Activated naive CD4-positive, alpha-beta T cell treated with anti-CD3 and anti-CD28 coated beads, Interleukin-2, amount 50 U/mL, for 16 hours (primary cell): ENCODE measurements at places on chromosomes 13 and 19.

GRCh38 chr13:98041081-98041820, 87.8 kb downstream of the IPO5 start:
- no peak for DNase-seq

DNA sequence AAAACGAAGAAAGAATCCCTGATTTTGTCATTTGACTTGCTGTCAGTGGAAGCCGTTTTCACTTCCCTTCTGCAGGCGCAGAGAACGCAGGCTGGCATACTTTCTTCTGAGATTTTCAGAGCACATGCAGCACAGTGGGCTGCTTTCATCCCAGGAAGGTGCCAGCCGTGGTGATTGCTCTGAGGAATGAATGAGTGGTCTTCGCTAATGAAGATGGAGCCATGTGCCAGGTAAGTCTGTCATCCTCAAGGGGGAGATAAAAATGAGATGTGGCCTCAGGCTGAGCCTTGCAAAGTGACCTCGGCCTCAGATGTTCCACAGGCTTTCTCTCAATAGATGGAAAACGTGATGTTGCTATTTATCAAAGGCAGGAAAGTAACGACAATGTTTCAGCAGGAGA, 94.6 kb upstream of the FARP1 start:
- no peak for DNase-seq

GRCh38 chr13:32316501-32316900, 1.2 kb downstream of the BRCA2 start:
- no peak for DNase-seq

GRCh38 chr13:99816321-99816720, 155.2 kb downstream of the ZIC5 start:
- DNase-seq = no peak

DNA sequence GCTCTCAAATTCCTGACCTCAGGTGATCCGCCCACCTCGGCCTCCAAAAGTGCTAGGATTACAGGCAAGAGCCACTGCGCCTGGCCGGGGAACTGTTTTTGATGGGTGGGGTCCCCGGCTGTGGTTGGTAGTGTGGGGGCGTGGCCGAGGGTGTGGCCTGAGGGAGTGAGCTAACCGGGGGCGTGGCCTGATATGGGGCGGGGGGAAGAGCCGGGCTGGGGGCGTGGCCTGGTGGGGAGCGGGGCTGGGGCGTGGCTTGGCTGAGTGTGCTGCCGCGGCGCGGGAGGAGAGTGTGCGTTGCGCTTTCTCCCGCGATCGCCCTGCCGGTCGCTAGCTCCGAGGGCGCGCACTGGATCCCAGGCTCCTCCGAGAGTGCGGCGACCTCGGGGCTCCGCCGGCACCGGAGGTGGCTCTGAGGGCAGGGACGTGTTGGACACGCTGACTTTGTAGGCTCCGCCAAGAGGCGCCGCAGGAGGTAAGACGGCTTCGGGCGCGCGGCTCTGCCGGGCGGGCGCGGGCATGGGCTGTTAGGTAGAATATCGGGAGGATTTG, at the start of gene SPATA13:
Gene SPATA13, plus strand, starts transcription at position 263 of the 552 bp plus-strand sequence. CDS start 62,210 bp downstream, outside the sequence.
- DNase-seq = peak; percentile 93

DNA sequence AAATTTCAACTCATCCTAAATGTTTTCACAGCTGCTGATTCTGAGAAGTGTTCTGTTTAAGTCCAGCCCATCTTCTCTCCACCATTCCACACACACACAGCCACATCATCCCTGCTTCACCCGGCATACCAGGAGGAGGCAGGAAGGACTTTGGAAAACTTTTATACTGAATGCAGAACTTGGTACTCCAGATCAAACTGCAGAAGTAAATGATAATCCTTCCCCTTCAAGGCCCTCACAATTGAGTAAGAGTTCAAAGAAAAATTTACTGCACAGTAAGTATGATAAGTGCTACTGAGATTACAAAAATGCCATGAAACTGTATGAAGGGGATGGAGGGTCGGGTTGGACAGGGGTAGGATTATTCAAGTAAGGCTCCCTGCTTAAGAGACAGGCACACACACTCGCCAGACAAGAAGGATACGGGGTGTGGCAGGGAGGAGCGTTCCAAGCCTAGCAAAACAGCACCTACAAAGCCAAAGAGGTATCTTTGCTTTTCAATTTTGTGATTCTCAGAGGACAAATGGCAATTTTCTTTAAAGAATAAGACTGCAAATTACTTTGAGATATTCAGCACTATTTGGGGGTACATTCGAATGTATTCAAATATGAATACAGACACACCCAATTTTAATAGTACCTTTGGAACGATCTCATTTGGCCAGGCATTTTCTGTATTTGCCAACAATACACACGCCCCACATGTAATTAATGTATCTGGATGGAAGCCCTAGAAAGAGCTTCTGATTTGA, 2.5 kb downstream of the USP12 start:
- no peak for DNase-seq

DNA sequence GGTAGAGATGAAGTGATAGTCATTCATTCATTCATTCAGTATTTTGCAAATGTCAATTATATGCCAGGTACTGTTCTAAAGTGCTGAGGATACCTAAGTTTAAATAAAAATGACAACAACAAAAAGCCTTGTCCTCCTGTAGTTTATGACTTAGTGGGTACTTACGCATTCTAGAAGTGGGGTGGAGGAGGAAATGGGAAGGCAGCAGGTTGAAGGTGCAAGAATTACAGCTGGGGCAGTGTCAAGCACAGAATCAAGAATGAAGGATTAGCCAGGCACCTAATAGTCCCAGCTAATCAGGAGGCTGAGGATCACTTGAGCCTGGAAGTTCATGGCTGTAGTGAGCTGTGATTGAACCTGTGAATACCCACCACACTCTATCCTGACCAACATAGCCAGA, 90.7 kb upstream of the STARD13 start:
- no peak for DNase-seq

DNA sequence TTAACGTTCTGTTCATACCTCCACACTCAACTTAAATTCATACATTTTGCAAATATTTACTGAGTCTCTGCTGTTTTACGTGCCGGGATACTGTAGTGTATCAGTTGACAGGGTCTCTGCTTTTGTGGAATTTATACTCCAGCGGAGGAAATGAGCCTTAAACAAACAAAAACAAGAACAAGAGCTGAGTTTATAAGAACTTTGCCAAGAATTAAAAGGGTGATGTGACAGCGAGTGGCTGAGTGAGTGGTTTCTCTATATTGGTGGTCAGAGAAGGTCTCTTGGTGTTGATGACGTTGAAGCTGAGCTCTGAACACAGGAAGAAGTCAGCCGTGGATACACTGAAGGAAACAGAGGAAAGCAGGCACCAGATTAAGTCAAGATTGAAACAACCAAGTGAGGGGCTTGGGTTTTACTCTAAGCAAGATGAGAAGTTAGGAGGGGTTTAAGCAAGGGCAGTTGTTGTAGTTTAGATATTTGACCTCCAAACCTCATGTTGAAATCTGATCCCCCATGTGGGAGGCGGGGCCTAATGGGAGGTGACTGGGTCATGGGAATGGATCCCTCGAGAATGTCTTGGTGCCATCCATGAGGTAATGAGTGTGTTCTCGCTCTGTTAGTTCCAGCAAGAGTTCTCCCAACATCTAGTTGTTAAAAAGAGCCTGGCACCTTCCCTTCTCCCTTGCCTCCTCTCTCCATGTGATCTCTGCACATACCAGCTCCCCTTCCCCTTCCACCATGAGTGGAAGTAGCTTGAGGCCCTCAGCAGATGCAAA, 248.3 kb downstream of the DCLK1 start:
- no peak for DNase-seq

DNA sequence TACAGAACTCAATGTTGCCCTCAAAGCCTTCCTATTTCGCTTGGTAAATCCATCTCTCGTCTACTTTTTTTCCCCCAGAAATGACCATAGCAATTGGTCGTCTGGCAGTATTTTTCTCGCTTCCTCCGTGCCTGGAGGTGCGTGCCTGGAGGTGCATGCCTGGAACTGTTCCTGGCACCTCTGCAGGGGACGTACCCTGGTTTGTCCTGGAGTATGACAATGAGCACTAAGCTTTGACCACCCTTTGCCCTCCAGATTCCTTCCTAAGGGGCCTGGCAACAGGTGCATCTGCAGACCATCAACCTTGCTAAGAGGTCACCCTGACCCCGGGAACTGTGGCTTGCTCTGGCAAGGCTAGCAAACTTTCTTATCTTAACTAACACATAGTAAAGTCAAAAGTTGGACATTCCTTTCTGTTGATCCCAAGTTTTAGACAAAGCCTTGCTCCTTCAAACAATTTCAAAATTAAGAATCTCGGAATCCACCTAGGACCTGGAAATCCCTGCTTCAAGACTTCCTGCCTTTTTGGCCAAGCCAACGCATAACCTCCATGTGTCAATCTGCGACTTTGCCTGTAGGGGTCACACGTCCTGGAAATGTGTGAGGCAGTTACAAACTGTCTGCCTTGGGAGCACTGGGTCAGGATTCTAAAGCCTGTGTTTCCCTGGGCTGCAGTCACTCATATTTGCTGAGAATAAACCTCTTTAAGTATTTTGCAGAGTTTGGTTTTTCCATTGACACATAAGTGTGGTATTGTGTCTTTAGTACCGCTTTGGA, 28.8 kb upstream of the TUBGCP3 start:
- no peak for DNase-seq

DNA sequence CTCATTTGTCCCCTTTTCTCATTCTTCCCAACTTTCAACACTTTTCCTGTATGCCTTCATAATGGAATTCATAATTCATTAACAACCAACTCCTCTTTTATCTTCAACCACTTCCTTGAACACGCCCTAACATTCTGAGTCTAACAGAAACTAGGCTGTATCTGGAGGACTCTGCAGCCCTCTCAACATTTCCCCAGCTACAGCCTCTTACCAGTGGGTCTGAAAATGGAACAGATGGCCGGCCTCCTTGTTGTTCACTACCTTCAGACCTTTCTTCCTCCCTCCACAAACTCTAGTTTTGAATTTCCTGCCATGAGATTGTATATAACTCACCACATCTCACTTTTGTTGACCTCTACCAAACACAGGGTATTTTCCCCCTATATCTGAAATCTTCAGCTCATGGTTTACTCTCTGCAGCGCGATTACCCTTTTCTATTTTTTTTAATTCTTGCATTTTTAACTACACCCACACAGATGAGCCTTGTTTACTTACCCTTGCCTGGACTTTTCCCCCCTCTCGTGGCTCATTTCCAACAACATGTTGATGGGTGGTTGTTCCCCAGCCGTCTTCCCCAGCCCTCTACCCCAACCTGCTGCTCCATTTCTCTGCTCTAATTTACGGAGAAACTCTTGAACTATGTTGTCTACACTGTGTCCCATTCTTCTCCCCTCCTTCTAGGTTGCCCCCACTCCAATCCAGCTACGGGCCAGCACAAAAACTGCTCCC, 846 bp downstream of the ZNF790 start:
- DNase-seq = no peak

DNA sequence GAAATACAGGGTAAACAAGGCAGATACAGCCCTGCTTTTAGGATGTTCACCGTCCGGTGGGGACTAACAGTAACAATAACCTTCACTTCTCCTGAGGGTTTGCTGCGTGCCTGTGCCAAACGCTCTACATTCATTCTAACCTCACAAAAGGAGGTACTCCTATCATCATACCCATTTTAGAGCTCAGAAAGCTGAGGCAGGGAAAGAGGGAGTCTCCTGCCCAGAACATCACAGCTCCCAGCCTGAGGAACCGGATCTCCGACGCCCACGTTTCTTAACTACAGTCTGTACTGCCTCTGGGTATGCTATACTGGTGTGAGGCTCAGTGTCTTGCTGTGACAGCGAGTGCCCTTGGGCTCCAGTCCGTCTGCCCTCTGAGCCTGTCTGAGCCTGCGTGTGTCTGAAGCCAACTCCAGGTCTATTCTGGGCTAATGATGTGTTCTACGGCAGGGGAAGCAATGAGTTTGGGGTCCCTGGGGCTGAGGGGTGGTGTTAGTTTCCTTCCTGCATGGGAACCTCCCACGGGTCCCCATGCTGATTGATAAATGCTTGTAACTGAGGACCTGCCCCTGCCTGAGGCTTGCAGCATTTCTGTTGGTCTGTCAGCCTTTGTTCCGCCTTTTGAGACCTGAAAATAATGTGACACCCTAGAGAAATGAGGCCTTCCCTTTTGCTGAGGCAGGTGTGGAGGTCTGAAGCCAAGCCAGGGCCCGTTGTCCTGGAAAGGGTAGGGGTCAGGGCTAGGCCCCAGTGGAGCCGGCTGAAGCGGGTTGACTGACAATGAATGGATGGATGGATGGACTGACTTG, 4.9 kb downstream of the LIPE start:
- DNase-seq = no peak

- DNase-seq = no peak
Measured at GRCh38 chr19:19551853-19552192, 13.8 kb downstream of the CILP2 start.

DNA sequence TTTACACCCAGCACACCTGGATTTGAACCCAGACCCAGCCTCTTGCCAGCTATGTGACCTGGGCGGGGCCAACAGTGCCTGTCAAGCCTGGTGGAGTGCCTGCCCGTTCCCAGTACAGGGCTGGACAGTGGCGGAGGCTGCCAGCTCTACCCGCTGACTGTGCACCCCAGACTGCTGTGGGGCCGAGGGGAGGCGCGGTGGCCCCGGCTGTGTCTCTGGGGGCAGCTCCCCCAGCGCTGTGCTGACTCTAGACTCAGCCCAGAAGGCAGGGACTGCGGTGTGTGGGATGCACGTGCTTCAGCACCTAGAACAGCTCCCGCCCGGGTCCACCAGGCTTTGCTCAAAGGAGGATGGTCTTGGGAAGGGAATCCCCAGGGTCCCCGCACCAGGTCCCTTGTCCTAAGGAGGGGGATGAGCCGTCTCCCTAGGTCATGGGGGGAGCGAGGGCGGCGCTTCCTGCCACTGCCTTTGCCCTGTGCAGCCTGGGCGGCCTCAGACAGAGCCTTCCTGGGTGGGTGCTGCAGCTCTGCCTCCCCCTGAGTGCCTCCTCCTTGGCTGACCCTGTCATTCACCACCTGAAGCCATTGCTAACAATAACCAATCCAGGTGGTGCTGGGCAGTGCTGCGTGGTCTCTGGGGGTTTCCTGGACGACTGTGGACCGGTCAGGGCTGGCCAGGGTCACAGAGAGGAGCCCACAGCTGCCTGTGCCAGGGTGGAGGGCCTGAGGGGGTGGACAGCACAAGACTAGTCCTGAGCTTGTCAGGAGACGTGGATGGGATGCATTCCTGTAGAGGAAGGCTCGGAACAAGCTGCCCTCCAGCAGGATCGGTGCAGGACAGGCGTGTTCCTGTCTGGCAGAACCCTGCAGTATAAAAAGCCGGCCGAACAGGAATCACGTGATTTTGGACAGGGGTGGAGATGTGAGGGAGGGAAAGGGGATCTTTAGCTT, 18.6 kb downstream of the TMEM255B start:
- DNase-seq = no peak

DNA sequence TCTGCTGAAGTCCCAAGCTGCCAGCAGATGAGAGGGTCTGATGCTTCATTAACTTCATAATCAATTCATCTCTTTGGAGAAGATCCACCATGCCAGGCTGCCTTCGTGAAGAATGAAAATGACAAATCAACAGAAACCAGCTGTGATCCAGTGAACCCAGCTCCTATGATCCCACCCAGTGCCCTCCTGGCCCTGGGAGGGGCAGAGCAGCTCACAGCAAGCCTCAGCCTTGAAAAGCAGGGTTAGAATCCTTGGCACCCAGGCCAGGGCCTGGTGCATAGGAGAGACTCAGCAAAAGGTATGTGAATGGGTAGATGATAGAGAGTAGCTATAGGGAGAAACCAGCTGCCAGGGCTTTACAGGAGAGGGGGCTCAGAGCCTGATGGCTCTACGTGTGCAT, 43.6 kb upstream of the UQCRFS1 start:
- no peak for DNase-seq

GRCh38 chr19:32343550-32344262, 1.7 kb upstream of the ZNF507 start:
- DNase-seq = no peak
